ENCODE measurements at places on chromosomes 4 and X.
A peak's percentile ranks its signal among the peaks of the same experiment; 100 is the strongest.

- DNase-seq: no peak
Observed at GRCh38 chrX:68824565-68825125, 4.2 kb upstream of the EFNB1 start.

DNA sequence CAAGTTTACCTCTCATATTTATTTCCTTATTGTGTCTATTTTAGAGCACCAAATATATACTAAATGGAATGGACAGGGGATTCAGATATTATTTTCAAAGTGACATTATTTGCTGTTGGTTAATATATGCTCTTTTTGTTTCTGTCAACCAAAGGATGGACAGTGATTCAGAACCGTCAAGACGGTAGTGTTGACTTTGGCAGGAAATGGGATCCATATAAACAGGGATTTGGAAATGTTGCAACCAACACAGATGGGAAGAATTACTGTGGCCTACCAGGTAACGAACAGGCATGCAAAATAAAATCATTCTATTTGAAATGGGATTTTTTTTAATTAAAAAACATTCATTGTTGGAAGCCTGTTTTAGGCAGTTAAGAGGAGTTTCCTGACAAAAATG, 6.2 kb downstream of the FGB start:
- no peak for DNase-seq

GRCh38 chrX:11438380-11438723, 145.1 kb downstream of the AMELX start:
- DNase-seq: no peak

DNA sequence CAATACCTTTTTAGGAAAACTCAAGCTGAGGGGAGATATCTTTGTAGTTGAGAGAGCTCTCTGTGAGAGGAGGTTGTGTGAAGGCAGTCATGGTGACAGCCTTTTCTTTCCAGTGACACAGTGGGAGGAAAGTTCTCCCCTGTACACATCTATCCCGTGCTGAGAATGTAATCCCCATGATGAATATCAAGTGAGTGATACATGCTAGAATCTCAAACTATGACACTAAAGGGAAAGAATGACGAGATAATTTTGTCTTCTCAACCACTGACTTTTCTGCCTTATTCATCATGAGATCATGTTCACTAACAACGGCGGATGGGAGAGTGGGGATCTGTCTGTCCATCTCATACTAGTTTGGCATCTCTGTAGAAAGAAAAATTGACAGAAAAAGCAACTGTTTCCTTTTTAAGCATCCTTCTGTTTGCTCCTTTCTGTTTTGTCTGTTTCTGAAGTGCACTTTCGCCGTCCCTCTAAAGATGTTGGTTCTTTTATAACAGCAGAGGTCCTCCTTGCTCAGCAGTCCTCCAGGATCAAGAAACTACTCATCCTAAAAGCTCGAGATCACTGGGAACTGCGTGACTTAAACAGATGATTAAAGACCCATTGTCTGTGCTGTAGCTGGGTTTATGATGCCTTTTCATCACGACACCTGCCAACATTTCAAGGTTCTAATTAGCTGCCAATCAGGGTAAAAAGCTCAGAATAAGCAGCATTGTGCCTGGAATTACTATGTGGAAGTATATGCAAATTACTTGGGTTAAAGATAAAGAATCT, 137.6 kb downstream of the DCK start:
- no peak for DNase-seq

DNA sequence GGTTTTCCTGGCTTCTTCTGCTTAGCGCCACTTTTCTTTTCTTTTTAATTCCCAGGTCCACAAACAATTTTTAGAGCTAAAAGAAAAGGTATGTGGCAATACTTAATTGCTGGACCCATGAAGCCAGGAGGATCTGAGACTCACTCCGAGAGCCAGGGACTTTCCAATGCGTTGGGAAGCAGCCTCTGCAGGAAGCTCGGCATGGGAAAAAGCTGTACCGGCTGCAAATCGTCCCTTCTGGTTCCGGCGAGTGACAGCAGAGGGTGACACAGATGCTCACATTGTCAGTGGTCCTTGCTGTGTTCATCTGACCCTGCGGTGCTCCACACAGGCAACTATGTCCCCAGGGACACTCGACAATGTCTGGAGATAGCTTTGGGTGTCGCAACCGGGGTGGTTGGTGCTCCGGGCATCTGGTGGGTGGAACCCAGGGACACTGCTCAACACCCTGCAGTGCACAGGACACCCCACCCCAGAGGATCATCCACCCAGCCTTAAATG, 164.0 kb downstream of the PRKX start:
- no peak for DNase-seq

DNA sequence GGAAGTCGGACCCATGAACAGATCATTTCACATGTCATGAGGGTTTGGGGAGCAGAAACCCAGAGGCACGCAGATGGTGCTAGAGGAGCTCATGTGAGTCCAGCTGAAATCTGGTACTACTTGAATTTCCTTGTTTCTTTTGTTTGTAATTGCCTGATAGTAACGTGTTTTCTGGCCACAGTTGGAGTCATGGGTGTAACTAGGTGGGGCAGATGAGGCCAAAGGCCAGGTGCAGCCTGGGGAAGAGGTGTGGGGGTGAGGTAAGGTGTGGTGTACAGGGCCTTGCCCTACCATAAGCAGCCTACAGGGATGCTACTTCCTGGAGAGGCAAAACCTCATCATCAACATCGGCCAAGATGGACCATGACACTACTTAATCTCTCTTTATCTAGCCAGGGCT, 271.4 kb downstream of the PTTG2 start:
- no peak for DNase-seq

DNA sequence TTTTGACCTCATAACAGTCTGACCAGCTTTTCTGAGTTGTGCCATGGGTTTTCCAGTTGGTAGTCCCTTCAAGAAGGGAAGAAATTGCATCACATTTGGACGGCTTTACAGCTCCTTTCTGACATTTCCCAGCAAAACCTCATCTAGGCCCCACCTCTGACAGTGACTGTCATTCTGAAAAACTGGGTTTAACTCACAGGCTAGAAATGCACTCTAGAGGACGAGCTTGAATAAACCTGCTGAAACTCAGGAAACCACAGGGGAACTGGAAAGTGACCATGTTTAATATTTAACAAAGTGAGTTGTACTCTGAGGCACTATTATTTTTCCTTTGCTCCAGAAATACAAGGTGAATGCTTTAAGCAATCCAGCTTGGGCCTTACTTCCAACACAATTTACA, 434.3 kb upstream of the RASGEF1B start:
- no peak for DNase-seq

DNA sequence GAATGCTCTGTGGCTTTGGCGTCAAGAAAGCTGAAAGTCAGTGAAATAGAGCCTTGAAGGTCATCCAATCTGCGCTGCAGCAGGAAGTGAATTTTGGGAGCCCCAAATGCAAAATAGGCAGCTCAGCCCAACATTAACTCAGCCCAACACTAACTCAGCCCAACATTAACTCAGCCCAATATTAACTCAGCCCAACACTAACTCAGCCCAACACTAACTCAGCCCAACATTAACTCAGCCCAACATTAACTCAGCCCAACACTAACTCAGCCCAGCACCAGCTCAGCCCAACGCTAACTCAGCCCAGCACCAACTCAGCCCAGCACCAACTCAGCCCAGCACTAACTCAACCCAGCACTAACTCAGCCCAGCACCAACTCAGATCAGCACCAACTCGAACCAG, 71.5 kb downstream of the SORBS2 start:
- DNase-seq: no peak

GRCh38 chr4:71683309-71683708, 100.6 kb downstream of the GC start:
- DNase-seq: no peak

- no peak for DNase-seq
Observed at GRCh38 chr4:33911959-33912358, 2332.4 kb downstream of the ARAP2 start.

GRCh38 chrX:110142096-110142495, 139.2 kb downstream of the TMEM164 start:
- DNase-seq: no peak

GRCh38 chrX:16436348-16437188, 213.4 kb upstream of the S100G start:
- no peak for DNase-seq

GRCh38 chr4:152247271-152247975, 288.5 kb downstream of the FBXW7 start:
- no peak for DNase-seq

DNA sequence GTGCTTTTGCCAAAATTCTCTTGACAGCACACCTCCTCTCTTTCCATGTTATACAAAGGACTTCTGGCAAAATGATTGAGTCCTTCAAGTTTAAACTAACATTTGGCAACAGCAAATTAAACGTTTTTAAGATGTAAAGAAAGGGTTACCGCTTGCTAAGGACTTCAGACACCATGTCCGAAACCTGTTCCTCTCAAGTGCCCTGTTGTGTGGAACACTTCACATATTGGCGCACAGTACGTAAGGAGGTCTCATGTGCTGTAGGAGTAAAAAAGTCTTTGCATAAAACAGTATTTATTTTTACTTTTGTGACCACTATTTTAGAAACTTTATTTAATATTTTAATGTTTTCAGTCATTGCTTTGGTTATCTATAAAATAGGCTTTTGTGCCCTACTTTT, 33.7 kb upstream of the HPRT1 start:
- no peak for DNase-seq

GRCh38 chr4:40211224-40212185, 14.7 kb downstream of the RHOH start:
- DNase-seq: no peak

DNA sequence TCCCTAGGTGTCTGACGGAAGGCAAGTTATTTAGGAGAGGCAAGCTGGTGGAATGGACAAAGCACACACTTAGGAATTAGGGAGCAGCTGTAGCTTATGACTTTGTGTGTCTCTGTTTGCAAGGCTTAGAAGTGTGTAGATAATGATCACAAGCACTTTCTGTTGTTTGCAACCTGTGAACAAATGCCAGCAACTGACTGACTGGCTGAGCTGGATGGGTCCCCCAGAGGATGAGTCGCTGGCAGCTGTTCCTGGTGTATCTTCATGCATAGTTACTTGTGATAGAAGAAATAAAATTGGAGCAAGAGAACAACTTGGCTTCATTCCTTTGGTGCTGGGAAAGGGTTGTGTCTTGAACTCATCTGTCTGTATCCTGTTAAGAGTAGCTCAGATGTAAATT, 64.2 kb upstream of the BEND4 start:
- no peak for DNase-seq

DNA sequence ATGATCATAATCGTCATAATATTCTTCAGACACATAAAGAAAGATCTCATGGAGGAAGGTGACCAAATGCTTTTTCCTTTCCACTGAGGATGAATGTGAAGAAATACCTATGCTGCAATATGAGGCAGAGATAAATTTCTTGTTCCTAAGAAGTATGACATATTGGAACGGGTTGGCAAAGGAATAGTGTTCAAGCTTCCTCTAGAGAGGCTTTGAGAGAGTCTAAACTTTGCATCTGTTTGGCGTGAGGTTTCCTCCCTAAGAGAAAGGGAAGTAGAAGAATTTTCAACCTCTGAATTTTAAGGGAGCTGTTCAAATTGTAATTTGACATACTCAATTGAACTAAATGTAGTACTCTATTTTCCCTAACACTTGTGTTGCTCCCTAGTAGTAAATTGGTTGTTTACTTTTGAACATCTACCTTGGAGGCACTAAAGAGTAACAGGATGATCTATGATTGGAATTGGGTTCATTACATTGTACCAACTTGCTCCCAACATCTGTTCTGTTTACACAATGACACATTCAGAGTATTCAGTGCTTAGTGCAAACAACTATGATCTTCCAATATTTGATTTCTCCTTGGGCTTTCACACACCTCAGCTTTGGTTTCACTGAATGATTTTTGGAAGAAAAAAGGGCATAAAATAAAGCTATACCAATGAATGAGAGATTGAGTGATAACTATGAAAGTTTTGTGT, 122.0 kb downstream of the CORIN start:
- no peak for DNase-seq

- no peak for DNase-seq
Observed at GRCh38 chr4:42579903-42580302, 77.0 kb downstream of the ATP8A1 start.

GRCh38 chr4:105246712-105247111, 100.0 kb downstream of the TET2 start:
- DNase-seq: no peak

DNA sequence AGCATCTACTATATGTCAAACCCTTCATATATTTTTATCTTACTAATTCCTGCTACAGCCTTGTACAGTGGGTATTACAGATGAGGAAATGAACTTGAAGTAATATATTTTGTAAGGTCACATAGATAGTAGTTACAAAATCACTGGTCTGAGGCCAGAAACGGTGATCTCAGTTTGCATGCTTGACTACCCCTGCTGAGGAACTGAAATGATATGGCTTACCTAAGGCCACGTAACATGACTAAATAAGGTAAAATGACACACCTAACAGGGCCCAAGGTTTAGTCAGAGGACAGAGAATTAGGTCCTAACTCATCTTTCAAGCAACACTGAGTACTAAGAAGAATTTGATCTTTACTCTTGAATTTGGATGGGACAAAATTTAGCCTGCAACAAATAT, 1.5 kb upstream of the COMMD8 start:
- no peak for DNase-seq

DNA sequence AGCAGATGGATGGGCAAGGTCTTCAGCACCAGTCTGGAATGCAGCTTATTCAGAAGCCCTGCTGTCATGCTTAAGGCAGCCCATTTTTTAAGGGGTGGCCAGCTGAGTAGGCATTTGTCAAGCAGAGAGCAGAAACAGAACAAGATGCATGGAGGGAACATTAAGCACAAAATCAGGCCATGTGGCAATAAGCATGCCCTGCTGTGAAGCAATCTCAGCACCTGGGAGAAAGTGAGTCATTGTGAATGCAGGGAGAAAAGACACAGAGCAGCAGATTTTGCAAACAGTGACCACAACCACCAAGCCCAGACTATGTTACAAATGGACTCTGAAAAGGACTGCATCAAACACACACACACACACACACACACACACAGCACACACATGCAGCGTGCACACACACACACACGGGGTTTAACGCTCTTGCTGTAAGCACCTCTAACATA, 94.1 kb upstream of the GALNT7 start:
- DNase-seq: no peak

DNA sequence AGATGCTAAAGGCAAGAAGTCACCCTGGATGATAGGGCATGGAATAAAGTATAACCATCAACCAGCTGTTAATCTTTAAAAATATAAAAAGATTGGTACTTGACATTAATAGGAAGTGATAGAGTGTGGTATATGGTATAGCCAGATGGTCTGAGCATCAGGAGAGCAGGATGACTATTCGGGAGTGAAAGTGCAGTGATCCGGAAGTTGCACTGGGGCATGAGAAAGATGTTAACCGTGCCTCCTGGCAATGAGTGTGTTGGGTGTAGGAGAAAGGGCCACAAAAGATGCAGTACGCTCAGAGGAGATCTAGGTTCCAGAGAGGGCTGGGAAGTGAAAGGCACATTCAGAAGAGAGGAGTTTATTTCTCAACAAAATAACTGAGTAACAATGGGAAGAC, 65.0 kb downstream of the TSPAN7 start:
- no peak for DNase-seq

GRCh38 chr4:155759372-155760252, 791 bp downstream of the GUCY1B1 start:
- peak; percentile 6 for DNase-seq
